AG10803 (cell line): ENCODE measurements at places on chromosomes 6 and 20.

GRCh38 chr6:41672816-41673703 is 34.8 kb downstream of the MDFI start:
- no peak for DNase-seq

DNA sequence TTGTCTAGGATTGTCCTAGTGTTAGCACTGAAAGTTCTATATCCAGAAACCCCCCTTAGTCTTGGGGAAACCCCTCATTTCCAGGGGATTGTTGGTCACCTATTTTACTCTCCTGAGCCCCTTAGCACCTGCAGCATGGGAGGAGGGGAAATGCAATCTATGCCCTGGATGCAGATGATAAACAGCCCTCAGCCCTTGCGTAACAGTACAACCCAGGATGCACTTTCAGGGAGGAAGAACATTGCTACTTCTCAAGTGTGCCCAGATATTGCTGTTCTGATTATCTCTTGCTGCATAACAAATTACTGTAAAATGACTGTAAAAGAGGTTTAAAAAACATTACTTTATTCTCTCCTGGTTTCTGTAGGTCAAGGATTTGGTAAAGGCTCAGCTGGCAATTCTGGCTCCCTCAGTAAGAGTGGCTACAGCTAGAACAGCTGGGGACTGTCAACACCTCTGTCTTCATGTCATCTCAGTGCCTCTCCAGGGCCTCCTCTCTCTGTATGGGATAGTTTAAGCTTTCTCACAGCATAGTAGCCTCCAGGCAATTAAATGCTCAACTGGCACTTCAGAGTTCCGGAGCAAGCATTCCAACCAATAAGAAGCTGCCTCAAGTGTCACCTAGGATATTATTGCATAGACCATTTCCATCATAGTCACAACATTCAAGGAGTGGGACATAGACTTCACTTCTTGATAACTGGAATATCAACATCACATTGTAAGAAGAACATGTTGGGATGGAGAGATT is 117.8 kb upstream of the FOXO3 start:
- DNase-seq: no peak

DNA sequence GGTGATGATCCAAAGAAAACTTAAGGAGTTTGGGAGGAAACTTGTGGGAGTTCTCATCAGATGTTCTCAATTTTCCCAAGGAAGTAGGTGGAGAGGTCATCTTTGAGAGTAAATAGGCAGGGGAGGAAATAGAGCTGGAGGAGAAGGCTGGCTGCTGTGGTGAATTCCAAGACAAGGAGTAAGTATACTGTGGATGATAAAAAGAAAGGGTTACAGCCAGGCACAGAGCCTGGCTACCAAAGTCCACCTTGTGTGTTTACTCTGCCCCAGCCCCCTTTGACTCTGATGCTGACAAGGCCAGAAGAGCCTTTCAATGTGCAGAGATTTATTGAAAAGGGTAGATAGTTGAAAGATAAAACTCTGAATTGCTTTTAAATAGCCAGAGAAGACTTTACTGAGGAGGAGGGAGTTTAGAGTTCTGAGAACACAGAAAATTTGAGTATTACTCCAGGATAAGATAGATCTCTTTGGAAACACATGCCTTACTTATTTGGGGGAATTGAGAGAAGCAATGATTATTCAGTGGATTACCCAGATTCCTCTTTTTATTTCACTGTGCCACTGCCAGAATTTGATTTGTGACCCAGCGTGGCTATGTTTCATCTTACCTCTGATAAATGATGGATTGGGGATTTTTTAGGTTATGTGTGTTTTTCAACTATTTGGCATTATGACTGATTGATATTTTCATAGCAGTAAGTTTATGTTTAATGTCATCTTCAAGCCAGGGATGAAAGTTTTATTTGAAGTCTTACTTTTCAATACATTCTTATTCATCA is 182.6 kb upstream of the JAG1 start:
- DNase-seq: peak; percentile 4

DNA sequence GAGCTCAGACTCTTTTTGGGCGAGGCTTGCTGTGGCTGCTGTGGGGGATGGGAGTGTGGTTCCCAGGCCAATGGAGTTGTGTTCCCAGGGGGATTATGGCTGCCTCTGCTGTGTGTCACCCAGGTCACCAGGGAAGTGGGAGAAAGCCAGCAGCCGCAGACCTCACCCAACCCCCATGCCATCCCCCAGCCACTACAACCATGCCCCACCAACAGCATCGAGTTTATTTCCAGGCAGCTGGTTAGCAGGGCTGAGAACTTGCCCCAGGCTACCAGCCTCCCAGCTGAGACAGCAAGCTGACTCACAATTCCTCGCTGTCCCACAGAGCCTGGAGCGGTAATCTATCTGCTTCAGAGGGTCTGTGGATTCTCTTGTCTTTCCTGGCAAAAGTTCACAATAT is 331.7 kb downstream of the FRK start:
- DNase-seq: no peak

DNA sequence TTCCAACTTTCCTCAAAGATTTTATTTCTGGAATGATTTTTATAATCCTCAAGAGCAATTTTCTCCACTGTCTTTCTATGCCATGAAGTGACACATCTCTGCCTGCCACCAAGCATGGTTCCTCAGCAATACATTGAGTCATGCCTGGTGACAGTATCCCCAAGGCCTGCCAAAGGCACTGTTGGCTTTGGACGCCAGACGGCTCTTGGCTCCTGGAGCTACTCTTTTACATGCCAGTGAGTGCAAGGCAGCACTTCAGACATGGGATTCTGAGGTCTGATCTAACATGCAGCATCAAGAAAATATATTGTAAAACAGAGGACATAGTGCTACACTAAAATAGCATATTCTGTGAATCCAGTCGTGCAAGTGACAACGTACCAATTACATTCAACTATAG is 20.1 kb upstream of the PLEKHG1 start:
- DNase-seq: no peak

- peak; percentile 39 for DNase-seq
Measured at GRCh38 chr6:54681987-54682386, 164.6 kb upstream of the FAM83B start.

DNA sequence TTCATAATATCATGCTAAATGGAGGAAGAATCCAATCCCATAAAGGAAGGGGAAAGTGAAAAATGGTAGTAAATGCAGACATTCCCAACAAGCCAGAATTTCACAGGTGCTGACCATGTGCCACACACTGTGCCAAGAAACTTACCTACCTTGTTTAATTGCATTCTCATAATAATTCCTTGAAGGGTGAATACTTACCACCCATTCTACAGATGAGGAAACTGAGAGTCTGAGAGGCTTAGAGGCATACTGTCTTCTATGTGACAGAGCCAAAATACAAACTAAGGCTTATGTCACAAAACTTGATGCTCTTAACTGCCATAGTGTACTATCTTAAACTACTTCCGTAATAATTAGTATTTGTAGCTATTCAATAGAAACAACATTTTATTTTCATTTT is 454.7 kb downstream of the UTRN start:
- DNase-seq: no peak

- DNase-seq: no peak
Measured at GRCh38 chr20:44489931-44490330, 14.3 kb downstream of the TTPAL start.

DNA sequence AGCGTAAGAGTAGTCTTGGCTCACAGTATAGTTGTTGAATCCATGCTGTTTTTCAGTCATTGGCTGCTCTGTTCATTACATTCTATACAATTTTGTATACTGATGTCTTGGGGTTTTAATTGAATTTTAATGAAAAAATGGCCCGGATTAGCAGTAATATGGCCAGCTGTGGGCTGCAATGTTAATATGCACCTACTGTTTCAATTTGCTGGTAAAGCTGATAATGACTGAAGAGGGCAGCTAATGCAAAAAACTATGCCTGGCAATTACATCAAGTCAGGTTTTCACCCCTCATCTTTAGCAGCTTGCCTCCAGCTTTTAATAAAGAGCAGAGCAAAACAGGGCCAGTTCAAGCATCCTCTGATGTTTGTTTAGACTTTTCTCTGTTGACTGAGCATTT is 394.5 kb downstream of the PLCB1 start:
- no peak for DNase-seq

- DNase-seq: peak; percentile 78
Measured at GRCh38 chr6:34236443-34237315, at the start of gene HMGA1. HMGA1 (plus strand) TSS chr6:34236873; CDS start chr6:34240781, 3,908 bp downstream.

DNA sequence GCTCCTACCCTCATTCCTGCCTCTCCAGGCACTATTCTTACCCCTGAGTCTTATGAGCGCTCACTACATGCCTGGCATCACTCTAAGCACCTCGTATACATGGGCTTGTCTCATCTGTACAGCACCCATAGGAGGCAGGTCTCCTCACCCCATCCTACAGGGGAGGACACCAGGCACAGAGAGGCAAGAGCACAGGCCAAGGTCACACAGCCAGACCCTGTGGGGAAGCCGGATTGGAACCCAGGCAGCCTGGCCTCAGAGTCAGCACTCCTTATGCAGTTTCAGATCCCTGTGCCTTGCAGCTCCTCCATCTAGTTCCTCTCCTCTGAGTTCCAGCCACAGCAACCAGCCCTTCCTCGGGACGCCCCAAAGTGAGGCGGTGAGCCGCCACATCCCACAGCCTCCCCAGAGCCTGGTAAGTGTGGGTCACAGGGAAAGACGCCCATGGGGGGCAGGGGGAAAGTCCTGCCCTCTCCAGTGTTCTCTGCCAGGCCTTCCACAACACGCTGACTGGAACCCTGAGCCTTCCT is 103.3 kb downstream of the NFATC2 start:
- DNase-seq: no peak

- peak; percentile 46 for DNase-seq
Measured at GRCh38 chr20:43731469-43731868, 4.7 kb upstream of the GTSF1L start.

GRCh38 chr20:4297127-4297826 is 281.9 kb upstream of the RNF24 start:
- peak; percentile 94 for DNase-seq

DNA sequence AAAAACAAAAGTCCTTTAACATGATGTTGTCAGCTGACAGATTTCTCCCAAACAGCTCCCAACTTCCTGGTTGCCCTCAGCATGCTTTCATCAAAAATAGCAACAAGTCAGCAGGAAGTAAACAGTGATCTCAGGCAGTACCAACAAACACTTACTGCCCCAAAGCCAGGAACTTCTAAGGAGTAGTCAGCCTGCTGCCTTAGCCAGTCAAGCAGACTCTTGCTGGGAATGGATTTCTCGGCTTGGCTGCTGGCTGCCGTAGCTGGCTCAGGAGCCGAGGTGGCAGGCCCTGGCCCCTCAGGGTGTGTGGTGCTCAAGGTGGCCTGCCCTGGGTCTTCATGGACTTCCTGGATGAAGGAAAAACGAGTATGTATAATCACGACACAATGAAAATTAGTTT is 46.6 kb upstream of the EMILIN3 start:
- DNase-seq: no peak

- no peak for DNase-seq
Measured at GRCh38 chr6:10719964-10720264, 3.0 kb upstream of the TMEM14C start.

DNA sequence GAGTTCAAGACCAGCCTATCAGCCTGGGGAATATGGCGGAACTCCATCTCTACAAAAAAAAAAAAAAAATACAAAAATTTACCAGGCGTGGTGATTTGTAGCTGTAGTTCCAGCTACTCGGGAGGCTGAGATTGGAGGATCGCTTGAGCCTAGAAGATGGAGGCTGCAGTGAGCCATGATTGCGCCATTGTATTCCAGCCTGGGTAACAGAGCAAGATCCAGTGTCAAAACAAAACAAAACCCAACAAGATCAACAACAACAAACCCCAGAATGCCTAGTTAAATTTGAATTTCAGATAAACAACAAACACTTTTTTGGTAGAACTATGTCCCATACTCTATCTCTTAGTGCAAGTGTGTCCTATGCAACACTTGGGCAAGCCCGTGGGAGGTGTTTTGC is 39.9 kb downstream of the SNAI1 start:
- DNase-seq: no peak

DNA sequence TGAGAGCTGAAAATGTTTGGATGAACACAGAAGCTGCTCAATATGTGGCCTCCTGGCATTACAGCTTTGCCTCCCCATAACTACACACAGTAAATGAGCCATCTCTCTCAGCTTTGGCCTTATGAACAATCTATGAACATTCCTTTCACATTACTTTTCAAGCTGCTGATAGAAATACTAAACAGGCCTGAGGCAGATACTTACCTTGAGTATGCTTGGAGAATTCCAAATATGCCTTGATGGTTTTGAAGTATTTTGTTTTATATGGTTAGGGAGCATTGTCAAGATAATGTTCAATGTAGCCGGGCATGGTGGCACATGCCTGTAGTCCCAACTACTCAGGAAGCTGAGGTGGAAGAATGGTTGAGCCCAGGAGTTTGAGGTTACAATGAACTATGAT is 104.5 kb downstream of the CD24 start:
- peak; percentile 93 for DNase-seq

DNA sequence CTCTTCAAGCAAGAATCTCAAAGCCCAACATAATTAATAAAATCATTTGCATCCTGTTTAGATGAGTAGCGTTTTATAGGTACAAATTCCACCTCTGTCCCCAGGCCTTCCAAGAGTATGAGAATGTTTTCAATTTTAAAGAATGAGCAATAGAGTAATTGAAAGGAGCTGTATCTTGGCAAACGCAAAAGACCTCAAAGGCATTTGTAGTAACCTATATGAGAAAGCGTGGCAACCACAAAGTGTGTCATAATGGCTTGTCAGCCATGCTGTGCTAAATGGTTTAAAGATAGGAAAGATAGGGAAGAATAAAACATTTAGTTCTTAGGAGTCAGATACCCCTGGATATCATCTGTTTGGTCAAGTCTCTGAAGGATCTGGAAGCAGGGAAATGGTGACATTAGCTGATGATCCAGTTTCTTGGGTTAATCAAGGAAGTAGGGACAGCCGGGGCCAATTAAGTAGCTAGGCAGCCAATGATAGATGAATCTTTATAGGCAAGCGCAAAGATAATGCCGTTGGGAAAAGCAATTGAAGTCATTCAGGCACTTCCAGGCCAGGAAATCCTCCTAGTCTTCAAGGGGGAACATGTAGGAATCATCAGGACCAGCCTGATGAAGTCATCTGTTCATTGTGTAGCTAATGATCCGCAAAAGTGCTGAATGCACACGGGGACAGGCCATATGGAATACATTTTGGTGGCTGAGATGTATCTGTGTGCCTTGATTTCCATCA is 71.5 kb upstream of the ISM1 start:
- peak; percentile 33 for DNase-seq

GRCh38 chr20:41769592-41770018 is 151.4 kb upstream of the CHD6 start:
- no peak for DNase-seq

DNA sequence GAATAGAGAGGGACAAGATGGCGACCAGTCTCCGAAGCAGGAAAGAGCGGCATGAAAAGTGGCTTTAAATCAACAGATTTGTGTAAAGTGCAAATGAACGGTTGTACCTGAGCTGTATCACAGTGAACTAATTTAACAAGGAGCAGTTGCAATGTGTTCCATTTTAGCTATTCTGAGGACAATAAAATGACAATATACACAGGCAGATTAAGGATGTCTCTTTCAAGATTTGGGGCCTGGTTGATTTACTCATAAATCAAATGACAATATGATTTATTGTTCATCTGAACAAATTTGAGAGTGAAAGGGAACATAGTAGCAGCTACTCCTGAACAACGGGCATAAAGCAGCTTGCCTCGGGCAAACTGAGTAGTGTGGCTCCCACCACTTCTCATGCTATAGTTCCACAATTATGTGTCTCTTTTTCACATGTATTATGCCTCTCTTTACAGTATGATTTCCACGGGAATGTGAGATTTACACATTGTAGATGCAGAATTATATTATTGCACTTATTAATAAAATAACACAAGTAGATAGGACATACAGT is 204.1 kb upstream of the AGPAT4 start:
- no peak for DNase-seq

- no peak for DNase-seq
Measured at GRCh38 chr6:36715469-36715868, 17.8 kb downstream of the RAB44 start.
